ENCODE measurements at places on chromosomes 2 and 18. TPM values are rescaled to one million over a fixed set of nuclear protein-coding genes. Genes with fewer than 3 reads are reported as not detected.
A peak's percentile ranks its signal among the peaks of the same experiment; 100 is the strongest.

The MYO3B gene
- total RNA-seq: 1.3 TPM

The TCF7L1 gene
- total RNA-seq: 1.6 TPM

The FEV gene
- total RNA-seq: 0.37 TPM

The PASK gene
- total RNA-seq: 11.4 TPM

The AQP12B gene
- 113 TPM for total RNA-seq

GRCh38 chr2:40256649-40257048 is 195.2 kb downstream of the SLC8A1 start:
- no peak for DNase-seq

DNA sequence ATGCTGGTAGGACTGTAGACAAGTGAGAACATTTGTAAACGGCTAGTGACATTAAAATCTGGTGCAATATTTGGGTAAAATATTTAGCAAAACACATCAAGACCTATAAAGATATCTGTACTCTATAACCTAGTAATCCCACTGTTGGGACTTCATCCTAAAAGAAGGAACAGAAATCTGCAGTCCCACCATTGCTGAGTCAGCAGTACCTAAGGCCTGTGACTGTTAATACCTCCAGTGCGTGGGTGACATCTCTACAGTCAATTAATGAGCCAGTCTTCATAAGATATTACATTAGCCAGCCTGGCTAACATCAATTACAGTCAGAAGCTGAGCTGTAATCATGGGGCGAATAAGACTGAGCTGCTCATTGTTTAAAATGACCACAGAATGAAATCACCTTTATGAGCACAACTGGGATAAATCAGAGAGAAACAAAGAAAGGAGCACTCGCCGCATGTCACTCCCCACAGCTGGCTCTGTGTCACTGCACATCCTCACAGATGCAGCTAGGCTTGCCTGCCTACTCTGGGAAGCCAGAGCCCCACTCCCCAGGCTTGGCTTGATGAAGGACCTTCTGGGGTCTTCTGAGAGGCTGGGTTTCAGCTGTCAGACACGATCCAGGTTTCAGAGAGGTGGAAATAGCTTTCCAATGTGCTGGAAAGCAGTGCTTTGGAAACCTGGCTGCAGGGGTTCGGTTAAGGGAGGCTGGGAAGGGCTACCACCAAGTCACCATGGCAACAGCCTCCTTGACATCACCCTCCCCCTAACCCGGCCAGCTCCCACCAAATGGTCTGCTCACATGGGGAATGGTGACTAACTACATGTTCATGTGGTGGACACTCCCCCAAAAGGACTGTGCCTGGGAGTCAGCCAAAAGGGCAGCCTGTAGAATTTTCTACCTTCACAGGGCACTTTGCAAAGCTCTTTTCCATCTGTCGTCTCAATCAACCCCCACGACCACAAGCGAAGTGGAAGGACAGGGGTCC is 145.0 kb downstream of the ZBTB7C start:
- DNase-seq: no peak

DNA sequence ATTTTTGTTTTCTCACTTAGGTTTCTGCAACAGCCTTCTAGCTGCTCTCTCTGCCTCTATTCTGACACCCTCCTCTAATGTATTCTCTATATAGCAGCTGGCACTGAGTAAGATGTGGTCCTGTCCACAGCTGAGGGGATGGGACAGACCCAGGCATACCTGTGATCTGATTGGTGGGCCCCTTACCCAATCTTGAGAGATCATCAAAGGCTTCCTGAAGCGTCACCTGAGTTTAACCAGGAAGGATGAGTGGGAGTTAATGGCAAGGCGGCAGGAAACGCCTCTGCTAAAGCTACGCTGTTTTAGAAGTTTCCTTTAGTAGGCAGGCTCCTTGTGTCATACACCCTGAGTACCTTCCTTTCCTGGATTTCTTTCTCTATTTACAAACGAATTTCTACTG is 5.7 kb upstream of the TET3 start:
- no peak for DNase-seq

DNA sequence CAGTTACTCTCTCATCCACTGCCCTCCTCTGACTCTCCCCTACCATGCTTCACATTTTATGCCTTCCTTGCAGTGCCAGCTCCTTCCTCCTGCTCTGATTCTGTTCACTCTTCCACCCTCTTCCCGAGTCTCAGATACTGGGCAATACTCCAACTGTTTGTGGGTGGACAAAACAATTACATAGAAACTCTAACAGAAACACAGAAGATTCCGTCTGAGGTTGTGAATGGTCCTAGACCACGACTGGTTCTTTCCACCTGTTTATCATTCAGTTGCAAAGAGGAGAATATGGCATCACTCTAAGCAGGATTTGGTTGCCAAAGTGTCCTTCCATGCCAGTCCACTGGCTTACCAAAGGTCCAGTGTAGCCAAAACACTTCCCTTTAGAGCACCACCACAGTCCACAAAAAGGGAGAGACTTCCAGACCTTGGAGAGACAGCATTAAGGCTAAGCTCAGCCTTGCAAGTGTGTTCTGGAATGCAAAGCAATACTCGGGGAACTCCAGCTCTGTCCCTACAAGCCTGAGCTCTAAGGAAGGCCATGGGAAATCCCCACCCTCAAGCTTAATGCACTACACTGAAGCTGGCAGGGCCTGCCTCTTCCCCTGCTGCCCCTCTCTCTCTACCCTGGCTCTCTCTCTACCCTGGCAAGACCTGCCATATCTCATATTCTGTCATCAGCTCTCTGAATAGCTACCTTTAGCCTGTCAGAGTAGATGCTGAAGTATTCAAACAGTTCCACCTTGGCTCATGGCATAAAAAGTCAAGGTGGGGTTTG is 33.6 kb upstream of the RND3 start:
- no peak for DNase-seq

- DNase-seq: no peak
Measured at GRCh38 chr2:99140056-99140859, 1.2 kb upstream of the C2orf15 start.

- DNase-seq: no peak
Measured at GRCh38 chr18:80154293-80154692, 45.2 kb downstream of the ADNP2 start.

DNA sequence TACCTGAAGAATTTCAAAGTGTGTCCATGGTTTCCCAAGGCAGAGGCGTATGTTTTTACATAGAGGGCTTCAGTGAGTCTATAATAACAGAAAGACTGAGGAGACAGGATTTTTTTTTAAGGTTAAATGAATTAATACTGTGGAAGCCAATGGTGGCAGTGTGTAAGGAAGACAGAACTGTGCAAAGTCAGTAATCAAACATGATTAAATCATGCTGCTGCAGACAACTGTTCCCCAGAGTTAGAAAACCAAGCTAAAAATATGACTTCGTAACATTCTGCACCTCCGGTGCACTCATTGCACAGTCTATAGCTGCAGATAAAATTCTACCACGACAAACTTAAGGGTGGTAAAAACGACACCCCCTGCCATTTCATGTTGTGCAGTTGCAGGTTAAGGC is 309.6 kb upstream of the TRIB2 start:
- DNase-seq: no peak

GRCh38 chr18:53887447-53887846 is 337.0 kb downstream of the MBD2 start:
- no peak for DNase-seq

DNA sequence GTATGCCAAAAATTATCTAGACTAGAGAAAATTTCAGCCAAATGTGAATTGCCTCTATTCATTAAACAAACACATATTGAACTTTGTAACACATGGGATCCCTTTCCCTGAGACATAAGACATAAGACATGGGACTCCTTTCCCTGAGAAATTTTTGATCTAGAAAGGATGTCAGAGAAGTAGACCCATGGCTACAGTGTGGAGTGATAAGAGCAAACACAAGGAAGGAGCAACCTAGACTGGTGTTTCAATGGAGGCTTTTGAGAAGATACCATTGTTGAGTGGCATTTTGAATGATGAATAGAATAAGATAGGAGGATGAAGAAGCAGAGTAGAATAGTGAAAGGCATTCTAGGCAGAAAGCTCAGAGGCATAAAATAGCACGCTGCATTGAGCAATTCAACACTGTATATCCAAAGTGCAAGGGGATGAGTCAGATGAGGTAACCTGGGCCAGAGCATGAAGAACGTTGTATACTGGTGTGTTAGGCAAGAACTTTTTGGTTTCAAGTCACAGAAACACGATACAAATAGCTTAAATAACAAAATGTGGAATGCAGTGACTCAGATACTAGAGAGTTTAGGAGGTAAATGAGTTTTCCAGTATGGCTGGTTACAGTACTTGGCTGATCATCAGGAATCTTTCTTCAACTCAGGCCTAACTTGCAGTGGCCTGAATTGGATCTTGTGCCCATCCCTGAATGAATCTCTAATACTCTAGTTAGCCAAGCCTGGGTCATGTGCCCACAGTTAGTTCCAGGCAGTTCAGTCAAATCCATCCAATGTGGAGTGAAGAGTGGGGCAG is 129.8 kb upstream of the TANK start:
- no peak for DNase-seq

DNA sequence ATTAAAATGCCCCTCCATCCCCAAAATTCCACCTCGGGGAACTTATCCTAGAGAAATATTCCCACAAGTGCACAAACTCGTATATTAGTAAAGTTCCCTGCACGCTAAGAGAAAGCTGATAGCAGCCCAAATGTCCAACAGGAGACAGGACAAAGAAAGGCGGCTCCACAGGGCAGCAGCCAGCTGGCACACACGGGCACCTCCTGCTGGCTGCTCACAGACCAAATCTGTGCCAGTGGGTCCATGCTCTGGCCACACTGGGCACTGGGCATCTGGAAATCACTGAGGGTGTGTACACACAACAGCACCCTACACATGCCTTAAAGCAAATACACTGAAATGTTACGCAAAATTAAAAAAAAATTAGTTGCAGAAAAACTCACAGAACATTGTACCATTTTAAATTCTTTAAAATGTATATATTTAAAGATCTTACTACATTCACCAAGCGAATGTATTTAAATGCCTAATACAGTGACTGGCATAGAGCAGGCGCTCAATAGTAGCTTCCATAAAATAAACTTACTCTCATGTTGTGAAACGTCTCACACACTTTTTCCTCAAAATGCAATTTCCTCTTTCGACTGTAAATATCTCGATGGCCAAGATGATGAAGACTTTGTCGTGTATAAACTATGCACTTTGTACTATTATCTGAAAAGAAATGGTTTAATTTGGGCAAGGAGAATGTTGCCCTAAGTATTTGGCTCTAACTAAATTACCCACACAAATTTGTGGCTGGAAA is 19.4 kb downstream of the ZNF516 start:
- no peak for DNase-seq

- DNase-seq: no peak
Measured at GRCh38 chr2:49241991-49242390, 87.7 kb upstream of the FSHR start.

DNA sequence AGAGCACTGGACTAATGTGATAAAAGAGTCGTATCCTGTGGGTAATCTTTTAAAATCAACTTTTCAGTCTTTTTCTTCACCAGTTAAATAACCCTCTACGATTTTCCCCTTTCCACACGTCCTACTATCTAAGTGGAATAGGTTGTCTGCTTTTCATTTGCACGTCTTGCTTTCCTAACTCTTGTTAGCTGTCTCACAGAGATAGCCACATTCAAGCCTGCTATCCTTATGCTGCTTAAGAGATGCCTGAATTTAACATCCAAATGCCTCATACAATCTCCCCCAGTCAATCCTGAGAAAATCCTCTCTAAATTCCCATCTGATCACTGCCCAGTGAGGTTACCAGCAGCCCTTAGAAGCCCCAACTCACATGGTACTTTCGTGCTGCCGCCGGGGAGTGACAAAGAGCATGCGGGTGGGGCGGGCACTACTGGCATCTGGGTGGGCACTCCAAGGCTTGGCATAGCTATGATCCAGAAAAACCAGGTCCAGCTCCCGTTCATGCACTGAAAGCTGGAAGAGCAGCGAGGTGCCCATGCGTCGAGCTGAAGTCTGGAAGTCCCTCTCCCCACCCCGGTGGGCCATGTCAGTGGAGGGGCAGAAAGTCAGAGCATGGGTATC is 1.5 kb downstream of the KANSL3 start:
- peak; percentile 29 for DNase-seq

Measured in pancreas (tissue), 10 donors.